Activated naive CD8-positive, alpha-beta T cell treated with anti-CD3 and anti-CD28 coated beads, Interleukin-2, amount 10 ng/mL, durations not matched to agents 7 days and 5 days (primary cell): ENCODE measurements at places on chromosomes 1 and 21.

DNA sequence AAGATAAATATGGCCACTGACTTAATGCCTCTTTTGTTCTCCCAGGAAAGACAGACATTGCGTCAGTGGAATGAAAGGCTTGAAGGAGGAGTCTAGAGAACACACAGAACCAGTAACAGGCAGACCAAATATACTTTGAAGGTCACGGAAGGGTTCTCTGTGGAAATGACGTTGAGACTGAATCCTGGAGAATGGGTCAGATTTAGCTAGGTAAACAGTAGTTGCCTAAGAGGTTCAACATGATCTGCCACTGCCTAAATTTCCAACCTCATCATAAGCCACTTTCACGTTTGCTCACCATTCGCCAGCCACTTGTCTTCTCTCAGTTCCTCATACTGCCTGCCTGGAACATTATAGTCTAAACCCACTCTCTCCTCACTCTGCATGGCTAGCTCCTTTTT, 20.5 kb downstream of the PLA2G4A start:
- DNase-seq = no peak

DNA sequence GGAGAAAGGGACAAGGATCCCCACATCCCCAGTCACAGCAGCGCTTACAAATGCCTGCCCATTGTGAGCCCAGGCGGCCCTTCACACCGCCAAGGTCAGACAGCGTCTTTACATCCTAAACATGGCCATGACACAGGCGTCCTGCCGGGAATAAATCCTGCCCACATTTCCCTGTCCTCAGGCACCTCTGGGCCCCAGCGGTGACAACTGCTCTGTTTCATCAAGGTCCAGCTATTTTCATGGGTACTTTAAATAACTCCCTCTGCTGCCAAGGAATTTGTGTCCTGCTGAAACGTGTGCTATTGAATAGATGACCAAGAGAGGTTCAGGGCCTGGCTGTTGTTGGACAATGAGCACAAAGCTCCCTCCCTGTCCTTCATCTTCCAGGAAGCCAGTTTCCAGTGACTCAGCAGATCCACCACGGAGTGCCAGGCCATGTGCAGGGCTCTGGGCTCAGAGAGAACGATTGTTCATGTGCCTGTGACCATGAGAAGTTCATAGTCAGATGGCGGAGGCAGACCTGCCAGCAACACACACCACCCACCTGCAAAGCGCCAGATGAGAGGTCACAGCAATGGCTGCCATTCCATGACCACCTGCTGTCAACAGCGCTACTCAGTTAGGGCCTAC, 195.8 kb downstream of the MATN1 start:
- no peak for DNase-seq

GRCh38 chr1:227577500-227577899, 14.1 kb downstream of the ZNF678 start:
- no peak for DNase-seq

GRCh38 chr1:56461158-56462127, 117.9 kb downstream of the PLPP3 start:
- DNase-seq = no peak

GRCh38 chr1:34779962-34780361, 1.1 kb upstream of the GJB3 start:
- no peak for DNase-seq

GRCh38 chr1:53888681-53889080, 916 bp downstream of the YIPF1 start:
- DNase-seq = no peak

DNA sequence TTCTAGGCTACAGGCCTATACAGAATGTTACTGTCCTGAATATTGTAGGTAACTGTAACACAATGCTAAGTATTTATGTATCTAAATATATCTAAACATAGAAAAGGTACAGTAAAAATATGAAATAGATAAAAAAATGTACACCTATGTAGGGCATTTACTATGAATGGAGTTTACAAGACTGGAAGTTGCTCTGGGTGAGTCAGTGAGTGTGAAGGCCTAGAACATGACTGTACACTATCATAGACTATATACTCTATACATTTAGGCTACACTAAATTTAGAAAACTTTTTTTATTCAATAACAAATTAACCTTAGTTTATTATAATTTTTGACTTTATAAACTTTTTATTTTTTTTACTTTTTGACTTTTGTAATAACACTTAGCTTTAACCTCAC, 136.9 kb downstream of the DUSP10 start:
- DNase-seq = no peak

DNA sequence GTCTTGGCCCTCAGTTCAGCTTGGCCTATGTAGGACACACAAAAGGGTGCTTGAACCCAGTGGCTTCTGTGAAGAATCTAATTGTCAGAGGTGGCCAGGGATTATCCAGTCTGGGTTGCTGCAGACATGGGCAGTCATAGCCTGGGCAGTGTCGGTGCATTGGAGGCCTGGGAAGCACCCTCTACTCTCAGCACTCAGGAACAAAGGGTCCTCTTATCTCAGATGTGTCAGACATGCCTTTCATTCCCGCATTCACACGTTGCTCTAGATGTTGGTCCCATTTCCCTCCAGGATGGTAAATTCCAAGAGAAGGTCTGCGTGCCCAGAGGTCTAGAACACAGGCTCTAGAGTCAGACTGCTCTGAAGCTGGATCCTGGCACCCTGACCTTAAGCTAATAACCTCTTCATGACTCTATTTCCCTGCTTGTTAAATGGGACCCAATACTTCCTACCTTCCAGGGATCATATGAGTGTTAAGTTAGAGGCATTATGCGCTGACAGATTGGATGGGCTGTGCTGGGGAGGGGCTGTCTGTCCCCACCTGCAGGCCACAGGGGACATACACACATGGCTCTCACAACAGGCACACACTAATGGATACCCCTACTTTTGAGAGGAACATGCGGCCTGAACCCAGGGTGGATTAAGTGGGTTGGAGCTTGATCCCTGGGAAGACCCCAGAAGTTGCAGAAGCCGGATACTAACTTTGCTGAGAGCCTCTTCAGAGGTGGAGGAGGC, 16.5 kb upstream of the EDN2 start:
- no peak for DNase-seq

DNA sequence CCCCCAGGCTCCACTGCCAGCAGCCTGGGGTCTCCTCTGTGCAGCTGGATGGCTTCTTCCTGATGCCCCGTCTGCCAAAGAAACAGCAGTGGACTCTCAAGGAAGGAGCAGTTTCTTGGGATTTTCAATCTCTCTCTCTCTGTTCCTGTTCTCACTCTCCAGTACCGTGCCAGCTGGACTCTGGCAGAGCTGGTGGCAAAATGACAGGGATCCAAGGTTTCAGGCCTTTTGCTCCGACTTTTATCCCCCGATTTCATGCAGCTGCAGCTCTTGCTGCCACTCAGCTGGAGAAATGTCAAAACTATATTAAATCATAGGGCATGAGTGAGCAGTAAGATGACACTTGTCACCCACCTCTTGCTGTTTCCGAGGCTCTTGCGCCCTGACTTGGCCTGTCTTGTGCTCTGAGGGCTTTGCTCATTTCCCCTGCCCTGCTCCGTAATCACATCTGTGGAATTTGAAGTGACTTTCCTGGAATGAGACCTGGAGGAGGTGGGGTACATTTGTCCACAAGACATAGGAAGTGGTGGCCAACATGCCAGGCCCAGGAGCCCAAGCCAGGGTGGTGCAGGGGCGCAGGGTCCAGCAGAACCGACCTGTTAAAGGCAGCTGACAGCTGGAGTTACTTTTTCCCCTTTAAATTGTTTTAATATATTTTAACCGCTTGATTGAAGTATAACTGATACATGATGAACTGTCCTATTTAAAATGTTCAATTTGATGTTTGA, 576.2 kb downstream of the PTPRU start:
- no peak for DNase-seq

GRCh38 chr21:32096411-32096810, 182.4 kb downstream of the MIS18A start:
- DNase-seq = no peak

DNA sequence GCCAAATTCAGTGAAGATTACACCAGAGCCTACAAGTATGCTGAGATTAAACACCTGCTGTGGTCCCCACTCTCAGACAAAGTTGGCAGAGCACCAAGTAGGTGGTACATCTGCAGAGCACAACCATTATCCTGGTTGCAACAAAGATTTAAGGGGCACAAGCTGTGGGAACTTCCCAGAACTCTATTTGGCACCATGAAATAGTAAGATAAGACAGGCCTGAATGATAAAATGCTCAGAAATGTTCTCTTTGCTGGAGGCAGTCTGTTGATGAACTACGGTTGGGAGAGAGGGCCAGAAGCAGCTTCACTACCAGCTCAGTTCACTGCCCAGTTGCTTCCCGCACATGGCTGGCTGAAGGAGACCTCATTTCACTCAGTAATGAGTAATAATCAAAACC, 19.9 kb downstream of the RPL5 start:
- no peak for DNase-seq

GRCh38 chr21:44933199-44933917, 6.5 kb upstream of the SLX9 start:
- DNase-seq = no peak

DNA sequence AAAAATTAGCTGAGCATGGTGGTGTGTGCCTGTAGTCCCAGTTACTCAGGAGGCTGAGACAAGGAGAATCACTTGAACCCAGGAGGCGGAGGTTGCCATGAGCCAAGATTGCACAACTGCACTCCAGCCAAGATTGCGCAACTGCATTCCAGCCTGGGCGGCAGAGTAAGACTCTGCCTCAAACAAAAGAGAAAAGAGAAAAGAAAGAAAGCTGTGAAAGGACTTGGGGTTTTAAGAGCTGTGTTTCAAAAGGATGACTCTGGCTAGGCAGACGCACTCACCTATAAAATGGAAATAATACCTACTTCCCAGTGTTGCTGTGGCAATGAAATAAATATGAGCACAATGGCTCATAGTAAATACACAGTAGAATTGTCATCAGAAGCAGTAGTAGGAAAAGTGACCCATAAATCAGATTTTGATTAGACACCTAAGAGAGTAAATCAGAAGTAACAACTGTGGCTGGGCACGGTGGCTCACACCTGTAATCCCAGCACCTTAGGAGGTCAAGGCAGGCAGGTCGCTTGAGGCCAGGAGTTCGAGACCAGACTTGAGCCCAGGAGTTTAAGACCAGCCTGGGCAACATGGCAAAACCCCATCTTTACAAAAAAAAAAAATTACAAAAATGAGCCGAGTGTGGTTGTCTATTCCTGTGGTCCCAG, 45.9 kb upstream of the PUM1 start:
- DNase-seq = no peak

DNA sequence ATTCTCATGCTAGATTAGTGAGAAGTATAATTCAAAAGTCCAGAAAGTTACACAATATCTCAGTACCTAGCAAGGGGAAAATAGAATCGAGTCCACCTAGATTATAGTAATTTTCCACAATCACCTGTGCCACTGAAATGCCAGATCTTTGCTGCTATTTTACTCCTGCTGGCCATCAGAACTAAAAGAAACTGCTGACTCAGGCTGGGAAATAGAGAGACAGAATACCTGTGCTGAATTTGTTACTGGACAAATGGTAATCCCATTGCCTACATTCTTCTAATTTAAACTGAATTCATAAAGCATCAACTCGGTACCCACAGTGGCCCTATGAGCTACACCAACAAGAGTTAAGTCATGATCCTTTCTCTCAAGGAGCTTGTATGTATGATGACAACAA, 55.0 kb downstream of the USH2A start:
- DNase-seq = no peak

DNA sequence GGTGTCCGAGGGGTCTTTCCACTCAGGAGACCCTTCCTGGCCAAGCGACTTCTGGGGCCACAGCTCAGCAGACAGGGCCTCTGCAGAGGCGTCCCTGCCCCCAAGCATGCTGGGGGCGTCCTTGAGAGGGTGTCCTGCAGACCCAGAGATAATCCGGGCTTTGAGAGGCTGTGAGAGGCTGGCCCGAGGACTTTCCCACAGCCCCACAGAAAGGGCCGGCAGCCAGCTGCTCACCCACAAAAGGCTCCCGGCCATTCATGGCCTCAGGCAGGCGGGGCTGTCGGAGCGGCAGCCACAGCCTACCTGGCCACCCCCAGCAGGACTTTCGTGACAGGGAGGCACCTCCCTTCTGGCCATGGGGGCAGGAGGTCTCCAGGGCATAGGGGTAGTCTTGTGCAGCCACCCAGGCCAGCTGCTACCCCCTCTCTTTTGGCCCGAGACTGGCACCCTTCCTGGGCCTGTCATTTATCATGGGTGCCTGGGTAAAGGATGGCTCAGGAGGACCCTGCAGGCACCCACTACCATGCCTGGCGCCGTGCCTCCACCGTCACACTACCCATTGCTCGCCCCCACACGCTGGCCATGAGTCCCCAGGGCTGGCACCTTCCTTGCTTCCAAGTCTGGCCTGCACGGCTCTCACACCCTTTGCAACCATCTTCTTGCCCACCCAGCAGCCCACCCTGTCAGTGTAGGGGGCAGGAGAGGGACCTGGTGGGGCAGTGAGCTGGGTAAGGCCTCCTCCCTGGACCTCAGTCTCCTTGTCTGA, 11.1 kb upstream of the TNFRSF14 start:
- no peak for DNase-seq

- no peak for DNase-seq
Measured at GRCh38 chr1:204348242-204348641, 11.5 kb downstream of the PLEKHA6 start.

DNA sequence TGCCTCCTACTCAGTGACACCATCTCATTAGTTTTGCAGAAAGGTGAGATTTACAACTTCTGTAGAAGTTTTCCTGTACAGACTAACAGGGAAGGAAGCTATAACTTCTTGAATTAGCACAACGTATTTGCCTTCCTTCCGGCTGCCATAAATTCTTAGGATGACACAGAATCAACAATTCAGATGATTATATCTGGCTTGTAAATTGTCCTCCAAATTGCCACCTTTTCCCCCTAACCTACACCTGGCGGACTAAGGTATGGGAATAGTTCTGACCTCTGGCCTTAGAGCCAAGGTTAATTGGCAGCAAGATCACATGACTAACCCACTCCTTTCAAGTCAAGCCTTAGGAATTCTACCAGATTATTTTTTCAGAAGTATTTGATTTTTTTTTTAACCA, 284.3 kb downstream of the LMO4 start:
- DNase-seq = no peak

DNA sequence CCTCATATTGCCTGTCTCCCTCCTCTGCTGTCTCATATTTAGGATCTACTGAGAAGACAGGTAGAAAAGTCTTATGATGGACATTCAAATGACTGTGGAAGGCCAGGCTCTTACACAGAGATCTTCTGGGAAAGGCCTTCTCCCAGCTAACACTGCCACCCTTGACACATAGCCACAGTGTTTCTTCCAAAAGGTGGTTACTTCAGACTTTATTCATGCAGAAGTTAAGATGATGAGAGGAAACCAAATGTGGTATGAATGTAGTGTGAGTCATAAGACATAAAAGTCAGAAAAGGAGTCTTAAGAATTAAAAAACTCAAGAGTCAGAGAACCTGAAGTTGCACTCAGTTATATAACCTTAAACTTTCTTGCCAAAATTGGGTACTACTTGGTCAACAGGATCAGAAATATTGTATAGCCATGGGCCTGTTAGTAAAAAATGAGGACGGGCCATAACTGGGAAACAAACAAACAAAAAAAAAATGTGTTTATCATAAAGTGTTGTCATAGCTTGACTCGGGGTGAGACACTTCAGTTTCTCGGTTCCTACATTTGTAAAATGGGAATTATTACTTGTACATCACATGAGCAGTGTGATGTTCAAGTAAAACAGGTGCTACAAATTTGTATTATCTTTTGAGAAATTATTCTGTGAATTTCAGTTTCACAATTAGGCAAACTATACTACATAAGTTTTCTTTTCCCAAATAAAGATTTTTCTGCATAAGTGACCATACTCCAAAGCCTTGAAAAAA, 1.2 kb upstream of the DENND1B start:
- no peak for DNase-seq
